DMS153 (cell line): ENCODE measurements at places on chromosomes 3 and 15.

GRCh38 chr3:65406470-65406869 lies 632.2 kb downstream of the MAGI1 start:
- DNase-seq = no peak

- peak; percentile 46 for DNase-seq
These were observed 128.0 kb downstream of the LRIG1 start for GRCh38 chr3:66372681-66373350.

GRCh38 chr15:88644741-88645140 lies 5.9 kb downstream of the ISG20 start:
- no peak for DNase-seq

GRCh38 chr3:17078926-17079465 lies 194.2 kb downstream of the PLCL2 start:
- DNase-seq = no peak

GRCh38 chr3:169965562-169966427 lies 812 bp upstream of the SEC62 start:
- DNase-seq = no peak

GRCh38 chr15:65535192-65535591 lies 4.9 kb downstream of the HACD3 start:
- DNase-seq = no peak

- DNase-seq = no peak
These were observed 671.6 kb upstream of the SGO1 start for GRCh38 chr3:20857636-20858035.

DNA sequence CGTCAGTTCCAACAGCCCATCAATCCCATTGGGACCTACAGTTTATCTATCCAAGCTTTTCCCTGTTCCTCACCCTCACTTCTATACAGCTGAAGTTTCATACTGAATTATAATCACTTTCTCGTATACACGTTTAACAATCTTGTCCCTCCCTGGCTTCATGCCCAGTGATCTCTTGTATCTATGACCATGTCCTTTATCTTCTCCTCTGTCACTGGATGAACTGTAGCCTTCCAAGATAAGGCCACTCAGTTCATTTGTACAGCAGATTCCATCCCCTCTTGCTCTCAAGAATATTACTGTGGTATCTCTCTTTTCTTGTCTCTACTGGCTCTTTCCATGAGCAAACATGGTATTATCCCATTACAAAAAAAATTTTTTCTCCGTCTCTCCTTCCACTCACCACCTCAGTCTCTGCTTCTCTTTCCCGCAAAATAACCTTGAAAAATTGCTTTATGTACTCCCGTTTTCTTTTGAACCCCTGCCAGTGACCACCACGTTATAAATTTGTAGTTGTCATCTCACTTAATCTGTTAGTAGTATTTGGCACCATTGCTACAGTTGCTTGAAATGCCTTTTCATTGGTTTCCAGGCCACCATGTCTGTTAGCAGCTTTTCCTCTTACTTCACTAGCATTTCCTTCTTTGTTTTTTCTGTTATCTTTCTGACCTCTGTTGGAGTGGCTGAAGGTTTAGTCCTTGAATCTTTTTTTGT lies 9.4 kb downstream of the CTNNB1 start:
- no peak for DNase-seq

DNA sequence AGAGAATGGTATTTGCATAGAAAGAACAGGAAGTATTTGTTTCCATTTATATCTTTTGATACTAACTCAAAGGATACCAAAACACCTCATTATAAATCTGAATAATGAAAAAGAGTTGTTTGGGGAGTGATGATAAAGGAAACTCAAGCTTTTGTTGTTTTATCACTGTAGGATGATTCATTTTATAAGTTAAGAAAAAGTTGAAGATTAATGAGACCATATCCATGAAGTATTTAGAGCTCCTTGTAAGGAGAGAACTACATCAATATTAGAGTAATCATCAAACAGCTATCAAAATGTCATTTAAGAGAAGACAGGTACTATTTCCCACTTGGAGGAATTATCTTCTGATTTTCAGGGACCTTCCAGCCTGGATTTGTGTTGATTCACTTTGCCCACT lies 92.5 kb downstream of the EPHB1 start:
- no peak for DNase-seq

DNA sequence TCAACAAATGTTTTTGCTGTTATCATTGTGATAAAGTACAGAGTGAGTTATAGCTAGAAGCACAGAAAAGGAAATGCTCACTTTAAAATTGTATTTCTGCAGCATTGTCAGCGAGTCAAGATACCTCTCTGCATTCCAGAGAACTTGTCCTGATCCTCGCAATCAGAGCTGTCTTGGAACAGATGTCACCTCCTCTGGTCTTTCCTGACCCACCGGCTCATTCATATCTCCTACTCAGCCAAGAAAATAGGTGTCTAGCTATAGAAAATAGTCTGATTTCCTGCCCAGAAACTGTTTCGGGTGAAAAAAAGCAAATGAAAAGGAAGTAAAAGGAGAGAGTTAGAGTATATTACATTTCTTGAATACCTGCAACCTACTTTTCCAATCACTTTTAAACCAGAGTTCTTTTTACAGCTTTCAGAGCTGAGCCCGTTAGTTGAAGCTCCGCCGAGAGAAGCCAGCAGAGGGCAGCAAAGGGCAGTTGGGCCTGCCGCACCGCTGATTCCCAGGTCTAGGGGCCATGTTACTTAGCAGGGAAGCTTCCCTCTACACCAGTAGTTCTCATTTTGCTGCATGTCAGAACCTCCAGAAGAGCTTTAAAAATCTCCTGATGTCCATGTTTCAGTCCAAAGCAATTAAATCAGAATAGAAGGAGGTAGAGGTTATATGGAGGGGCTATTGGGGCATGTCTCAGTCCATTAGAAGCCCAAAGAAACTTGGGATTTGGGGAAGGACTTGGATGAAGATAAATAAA lies 185.7 kb upstream of the THRB start:
- no peak for DNase-seq

DNA sequence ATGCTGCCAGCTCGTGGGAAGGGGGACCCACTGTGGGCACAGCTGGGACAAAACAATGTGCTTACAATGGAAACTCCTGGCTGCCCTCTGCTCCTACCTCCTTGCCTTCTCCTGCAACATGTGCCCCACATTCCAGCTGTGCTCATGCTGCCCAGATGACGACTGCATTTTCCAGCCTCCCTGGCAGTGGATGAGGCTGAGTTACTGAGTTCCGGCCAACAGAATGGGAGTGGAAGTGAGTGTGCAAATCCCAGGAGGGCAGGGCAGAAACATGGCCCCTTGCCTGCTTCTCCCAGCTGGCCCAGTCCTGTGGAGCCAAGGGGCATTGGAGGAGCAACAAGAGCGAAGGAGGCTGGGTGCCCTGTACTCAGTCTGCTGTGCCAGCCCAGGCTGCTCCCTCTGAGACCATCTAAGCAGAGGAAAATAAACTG lies 17.1 kb downstream of the KLF15 start:
- DNase-seq = no peak

GRCh38 chr3:53254509-53255422 lies 1.1 kb downstream of the TKT start:
- no peak for DNase-seq

DNA sequence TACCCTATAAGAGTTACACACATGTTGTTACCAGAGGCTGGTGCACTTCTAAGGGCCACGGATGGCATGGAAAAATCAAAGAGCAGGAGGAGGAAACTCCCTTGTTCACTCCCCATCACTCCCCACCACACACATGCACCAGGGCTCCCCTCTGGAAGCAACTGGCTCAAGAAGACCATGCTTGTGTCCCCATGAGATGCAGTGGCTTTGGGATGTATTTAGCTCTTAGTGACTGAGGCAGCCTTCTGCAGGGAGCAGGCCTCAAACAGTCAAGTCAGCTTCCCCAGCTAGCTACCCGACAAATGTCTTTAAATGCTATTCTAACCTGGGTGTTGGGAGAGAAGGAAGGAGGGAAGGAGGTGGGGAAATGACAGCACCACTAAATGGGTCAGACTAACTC lies 32.9 kb upstream of the RAD18 start:
- DNase-seq = no peak

GRCh38 chr3:138594150-138594934 lies at the start of gene CEP70:
Gene CEP70, minus strand, starts transcription at chr3:138594260. Its CDS starts 21,333 bp downstream, at chr3:138572927.
- no peak for DNase-seq

GRCh38 chr15:100627789-100628395 lies 25.5 kb downstream of the ASB7 start:
- DNase-seq = peak; percentile 3

- DNase-seq = no peak
These were observed 47.3 kb downstream of the TLE3 start for GRCh38 chr15:70050441-70050840.

GRCh38 chr15:76864586-76864985 lies 40.6 kb downstream of the SCAPER start:
- no peak for DNase-seq

- DNase-seq = no peak
These were observed 58.8 kb downstream of the AMOTL2 start for GRCh38 chr3:134315286-134316106.

GRCh38 chr15:55398243-55398642 lies 9.9 kb downstream of the CCPG1 start:
- no peak for DNase-seq

GRCh38 chr3:71875461-71875947 lies 90.6 kb upstream of the PROK2 start:
- peak; percentile 23 for DNase-seq

- DNase-seq = no peak
These were observed 44.2 kb upstream of the GOLIM4 start for GRCh38 chr3:168139947-168140346.

DNA sequence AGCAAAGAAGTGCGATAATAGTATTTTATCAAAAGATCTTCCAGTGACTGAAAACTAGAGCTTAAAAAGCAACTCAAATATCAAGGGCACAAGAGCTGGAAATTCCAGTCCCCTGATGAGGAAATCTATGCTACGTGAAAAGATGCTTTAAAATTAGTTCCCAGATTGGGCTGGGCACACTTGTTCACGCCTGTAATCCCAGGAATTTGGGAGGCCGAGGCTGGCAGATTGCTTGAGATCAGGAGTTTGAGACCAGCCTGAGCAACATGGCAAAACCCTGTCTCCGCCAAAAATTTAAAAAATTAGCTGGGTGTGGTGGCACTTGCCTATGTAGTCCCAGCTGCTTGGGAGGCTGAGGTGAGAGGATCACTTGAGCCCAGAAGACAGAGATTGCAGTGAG lies 138.8 kb downstream of the SEMA6D start:
- DNase-seq = no peak

- no peak for DNase-seq
These were observed 2.6 kb upstream of the HYAL2 start for GRCh38 chr3:50325113-50325480.

DNA sequence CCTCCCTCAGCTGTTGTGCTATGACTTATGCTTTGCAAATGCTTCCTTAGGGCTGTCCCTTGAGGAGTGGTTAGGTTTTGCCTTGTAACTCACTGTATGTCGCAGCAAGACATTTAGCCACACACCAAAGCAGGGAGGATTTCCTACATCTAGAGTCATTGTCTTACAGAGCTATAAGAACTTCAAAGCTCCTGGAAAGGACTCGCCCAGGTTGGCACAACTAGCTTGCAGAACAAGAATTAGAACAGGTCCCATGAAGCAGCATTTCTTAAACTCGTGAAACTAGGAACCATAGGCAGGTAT lies 19.4 kb upstream of the ACAP2 start:
- DNase-seq = no peak

DNA sequence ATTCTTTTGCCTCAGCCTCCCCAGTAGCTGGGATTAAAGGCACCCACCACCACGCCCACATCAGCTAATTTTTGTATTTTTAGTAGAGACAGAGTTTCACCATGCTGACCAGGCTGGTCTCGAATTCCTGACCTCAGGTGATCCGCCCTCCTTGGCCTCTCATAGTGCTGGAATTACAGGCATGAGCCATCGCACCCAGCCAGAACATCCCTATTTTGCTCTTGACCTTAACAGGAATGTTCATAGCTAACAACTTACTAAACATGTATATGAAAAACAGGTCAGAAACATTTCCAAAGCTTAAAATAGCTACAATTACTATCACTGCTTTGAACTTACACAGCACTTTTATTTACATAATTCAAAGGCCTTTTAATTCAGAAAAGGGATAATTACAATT lies 33.7 kb downstream of the UQCC5 start:
- no peak for DNase-seq

- no peak for DNase-seq
These were observed 44.2 kb downstream of the MKRN2 start for GRCh38 chr3:12601072-12601471.
